ENCODE measurements at places on chromosomes 5 and 9.

DNA sequence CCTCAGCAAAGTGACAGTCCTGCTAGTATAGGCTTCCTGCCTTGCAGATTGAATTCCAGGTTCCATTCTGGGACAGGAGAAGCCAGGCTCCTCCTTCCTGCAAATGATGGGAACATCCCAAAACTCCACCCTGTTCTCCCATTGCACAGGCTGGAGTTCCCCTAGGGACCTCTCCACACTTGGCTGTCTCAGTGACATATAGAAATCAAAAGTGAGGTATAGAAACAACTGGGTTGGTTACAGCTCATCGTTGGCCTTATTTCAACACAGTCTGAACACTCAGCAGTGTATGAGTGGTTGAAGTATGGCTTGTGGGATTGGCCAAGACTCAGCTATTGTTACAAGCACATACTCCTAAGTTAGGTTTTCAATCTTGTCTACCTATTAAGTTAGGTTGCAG, 157.8 kb upstream of the FTMT start:
- no peak overlapping the region for H3K4me3 ChIP-seq
- H3K4me1 ChIP-seq = no peaks in the 10 kb centered on the region
- peak; percentile 6 for DNase-seq
- H3K27ac ChIP-seq = no peak overlapping the region
- H3K36me3 ChIP-seq = no peaks in the 10 kb centered on the region

GRCh38 chr9:97636903-97637302, 3.3 kb downstream of the NCBP1 start:
- H3K4me3 ChIP-seq = no peak overlapping the region
- no peak for DNase-seq
- no peaks in the 10 kb centered on the region for H3K36me3 ChIP-seq
- peaks cover 3% of the 10 kb centered on the region for H3K4me1 ChIP-seq
- H3K27ac ChIP-seq = no peak overlapping the region

DNA sequence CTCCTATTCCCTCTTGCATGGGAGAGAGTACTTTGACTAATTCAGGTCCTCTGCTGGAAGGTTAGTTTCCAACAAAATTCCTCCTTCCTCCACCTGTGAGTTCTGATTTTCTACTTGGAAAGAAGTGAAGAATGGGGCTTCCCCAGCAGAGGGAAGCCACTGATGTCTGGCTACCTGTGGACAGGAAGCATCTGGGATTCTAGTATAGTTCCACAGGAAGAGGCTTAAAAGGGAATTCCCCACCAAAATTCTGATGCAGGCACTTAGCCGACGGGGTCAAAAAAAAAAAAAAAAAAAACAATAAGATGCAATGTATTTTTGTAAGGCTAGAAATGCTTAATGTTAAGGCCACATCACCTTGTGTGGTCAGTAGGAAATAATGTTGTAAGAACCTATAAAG, 33.4 kb downstream of the PCDHGC5 start:
- H3K4me3 ChIP-seq = peak overlapping the region; percentile 20
- peaks cover 12% of the 10 kb centered on the region for H3K4me1 ChIP-seq
- no peaks in the 10 kb centered on the region for H3K27me3 ChIP-seq
- peak; percentile 59 for DNase-seq
- H3K36me3 ChIP-seq = peaks cover 15% of the 10 kb centered on the region

DNA sequence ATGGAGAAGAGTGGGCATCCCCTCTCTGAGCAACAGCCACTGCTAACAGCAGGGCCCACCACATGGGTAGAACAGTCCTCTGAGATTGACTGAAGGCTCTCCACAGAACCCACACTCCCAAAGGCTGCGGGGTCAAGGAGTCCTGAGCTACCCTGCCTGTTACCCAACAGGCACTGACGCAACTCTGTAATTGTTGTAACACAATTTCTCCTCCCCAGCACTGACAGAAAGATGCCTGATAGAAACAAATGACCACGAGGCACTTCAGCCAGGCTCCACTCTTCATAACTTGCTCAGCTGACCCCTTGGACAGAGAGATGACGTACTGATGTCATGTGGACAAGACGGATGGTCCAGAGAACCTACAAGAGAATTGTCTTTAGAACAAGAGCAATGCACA, 220.7 kb downstream of the SPOCK1 start:
- no peaks in the 10 kb centered on the region for H3K27me3 ChIP-seq
- H3K4me1 ChIP-seq = peaks cover 1% of the 10 kb centered on the region
- no peak overlapping the region for H3K27ac ChIP-seq
- DNase-seq = no peak
- H3K4me3 ChIP-seq = no peak overlapping the region

DNA sequence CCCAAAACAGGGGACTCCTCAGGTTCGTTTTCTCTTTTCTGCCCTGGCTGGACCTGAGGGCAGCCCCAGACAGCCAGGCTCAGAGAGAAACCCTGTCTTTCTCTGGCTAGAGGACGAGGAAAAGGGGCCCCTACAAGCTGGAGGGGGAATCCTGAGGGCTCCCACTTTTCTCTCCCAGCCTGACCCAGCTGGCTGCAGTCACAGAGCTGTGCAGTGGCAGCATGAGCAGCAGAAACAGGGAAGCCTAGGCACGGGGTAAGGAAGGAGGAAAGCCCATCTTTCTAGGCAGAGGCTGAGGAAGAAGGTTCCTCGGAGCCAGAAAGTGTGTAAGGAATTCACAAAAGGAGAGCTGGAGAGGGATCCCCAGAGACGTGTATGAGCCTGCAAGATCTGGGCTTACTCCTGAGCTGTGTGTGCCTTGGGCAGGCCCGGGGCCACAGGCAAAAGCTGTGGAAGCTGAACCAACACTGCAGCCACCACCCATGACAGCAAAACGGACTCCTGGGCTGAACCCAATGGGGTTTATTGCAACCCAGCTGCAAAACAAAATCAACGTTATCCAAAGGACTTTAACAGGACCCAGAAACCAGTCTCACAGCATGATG, 16.2 kb downstream of the CAMSAP1 start:
- H3K27me3 ChIP-seq = no peaks in the 10 kb centered on the region
- peaks cover 7% of the 10 kb centered on the region for H3K36me3 ChIP-seq
- DNase-seq = no peak

DNA sequence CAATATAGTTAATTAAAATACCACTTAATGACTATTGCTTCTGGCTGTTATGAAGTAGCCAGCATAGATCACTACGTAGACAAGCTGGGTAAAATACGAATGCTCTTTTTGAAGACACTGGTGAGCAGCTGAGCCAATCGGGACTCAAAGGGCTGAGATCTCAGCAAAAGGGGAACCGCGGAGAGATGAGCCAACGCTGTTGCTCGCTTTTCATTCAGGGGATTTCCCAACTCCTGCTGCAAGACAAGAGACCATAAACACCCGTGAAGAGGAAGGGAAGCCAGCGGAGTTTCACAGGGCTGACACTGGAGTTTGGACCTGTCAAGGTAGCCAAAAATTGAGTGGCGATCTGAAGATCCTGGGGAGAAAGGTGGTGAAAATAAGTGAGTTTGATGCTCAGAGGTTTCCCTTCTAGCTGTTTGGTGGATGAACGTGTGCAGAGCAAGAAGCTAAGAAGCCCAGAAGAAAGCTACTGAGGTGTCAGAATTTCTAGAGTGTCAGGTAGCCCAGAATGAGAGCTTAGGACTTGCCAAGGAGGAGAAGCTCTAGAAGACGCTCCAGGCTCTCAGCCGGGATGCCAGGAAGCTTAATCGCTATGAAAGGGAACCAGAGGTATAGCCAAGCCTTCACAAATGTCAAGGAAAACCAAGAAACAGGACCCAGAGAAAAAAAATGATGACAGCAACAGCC, 79.6 kb upstream of the RNU6ATAC start:
- H3K4me1 ChIP-seq = no peaks in the 10 kb centered on the region
- H3K4me3 ChIP-seq = peak overlapping the region; percentile 39
- no peaks in the 10 kb centered on the region for H3K36me3 ChIP-seq
- H3K27me3 ChIP-seq = peaks cover 30% of the 10 kb centered on the region

GRCh38 chr5:171442287-171443042, 23.0 kb downstream of the FGF18 start:
- peak; percentile 60 for DNase-seq
- no peak overlapping the region for H3K4me3 ChIP-seq
- H3K4me1 ChIP-seq = peaks cover 18% of the 10 kb centered on the region
- no peaks in the 10 kb centered on the region for H3K36me3 ChIP-seq
- H3K27me3 ChIP-seq = no peaks in the 10 kb centered on the region

DNA sequence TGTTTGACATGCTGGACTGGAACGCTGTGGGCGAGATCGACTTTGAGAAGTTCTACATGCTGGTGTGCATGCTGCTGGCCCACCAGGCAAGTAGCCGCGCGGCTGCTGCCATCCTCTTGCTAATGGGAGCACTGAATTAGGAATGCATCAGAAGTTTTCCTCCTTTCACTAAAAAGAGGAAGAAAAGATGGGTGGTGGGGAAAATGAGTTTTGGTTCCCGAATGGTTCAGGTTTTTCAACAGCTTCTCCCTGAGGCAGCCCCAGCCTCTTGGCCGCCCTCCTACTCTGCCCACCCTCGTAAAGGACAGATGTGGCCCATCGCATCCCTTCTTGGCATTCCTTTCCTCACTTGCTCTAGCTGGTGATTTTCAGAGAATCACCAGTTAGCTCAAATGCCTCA, 5.5 kb downstream of the EFCAB9 start:
- no peak overlapping the region for H3K27ac ChIP-seq
- H3K27me3 ChIP-seq = no peaks in the 10 kb centered on the region
- no peak for DNase-seq
- H3K4me1 ChIP-seq = no peaks in the 10 kb centered on the region
- no peak overlapping the region for H3K4me3 ChIP-seq
- no peaks in the 10 kb centered on the region for H3K36me3 ChIP-seq

DNA sequence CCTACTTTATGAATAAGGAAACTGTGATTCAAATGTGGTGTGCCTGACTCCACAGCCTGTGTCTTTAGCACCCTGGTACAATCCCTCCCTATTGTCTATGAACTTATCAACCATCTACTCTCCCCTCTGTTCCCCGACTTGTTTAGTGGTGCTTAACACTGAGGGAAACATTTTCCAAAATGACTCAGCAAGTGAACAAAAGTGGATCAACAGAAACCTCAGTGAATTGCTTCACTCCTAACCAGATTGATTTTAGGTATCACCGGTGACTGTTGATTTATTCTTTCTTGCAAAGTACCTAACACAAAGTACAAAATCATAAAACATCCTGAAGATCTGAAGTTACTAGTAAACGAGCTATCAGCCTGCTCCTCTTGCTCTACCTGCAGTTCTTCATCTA, 42.1 kb upstream of the RAPGEF6 start:
- no peak for DNase-seq
- H3K36me3 ChIP-seq = peaks cover 77% of the 10 kb centered on the region
- no peaks in the 10 kb centered on the region for H3K27me3 ChIP-seq
- H3K4me1 ChIP-seq = no peaks in the 10 kb centered on the region
- no peak overlapping the region for H3K4me3 ChIP-seq

- DNase-seq = no peak
- no peak overlapping the region for H3K27ac ChIP-seq
- no peak overlapping the region for H3K4me3 ChIP-seq
- no peaks in the 10 kb centered on the region for H3K36me3 ChIP-seq
- H3K27me3 ChIP-seq = no peaks in the 10 kb centered on the region
- H3K4me1 ChIP-seq = no peaks in the 10 kb centered on the region
Observed at GRCh38 chr9:113316030-113316429, 12.9 kb upstream of the RNF183 start.

Data from mesenchymal stem cell (in vitro differentiated cells and primary cell).